IPS DF 6.9 (cell line): ENCODE measurements at places on chromosomes 1 and 21.

GRCh38 chr1:114455102-114455785 lies 55.8 kb downstream of the TRIM33 start:
- DNase-seq, result no peak

DNA sequence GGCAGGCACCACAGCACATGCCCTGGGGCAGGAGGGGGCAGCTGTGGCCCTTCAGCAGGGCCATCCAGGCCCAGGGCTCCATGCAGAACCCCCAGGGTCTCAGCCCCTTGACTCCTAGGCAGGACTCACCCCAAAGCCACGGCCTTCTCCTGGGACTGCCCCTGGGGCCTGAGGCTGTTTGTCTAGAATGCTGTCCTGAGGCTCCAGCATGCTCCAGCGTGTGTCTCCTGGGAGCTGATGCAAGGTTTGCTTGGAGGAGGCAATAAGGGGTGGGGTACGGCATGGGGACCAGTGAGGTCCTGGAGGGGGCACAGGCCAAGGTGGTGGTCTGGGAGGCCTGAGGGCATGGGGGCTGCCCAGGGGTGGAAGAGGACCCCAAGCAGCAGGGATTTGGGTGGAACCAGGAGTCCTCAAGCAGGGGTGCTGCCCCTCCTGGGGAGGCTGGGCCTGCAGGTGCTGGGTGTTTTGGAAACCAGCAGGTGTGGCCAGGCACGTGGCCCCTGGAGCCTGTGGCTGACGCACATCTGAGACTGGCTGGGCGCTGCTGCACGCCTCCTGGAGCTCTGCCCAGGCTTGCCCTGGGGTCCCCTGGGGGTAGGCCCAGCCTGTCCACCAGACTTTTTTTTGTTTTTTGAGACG lies 7.8 kb upstream of the CALML6 start:
- DNase-seq, result no peak

DNA sequence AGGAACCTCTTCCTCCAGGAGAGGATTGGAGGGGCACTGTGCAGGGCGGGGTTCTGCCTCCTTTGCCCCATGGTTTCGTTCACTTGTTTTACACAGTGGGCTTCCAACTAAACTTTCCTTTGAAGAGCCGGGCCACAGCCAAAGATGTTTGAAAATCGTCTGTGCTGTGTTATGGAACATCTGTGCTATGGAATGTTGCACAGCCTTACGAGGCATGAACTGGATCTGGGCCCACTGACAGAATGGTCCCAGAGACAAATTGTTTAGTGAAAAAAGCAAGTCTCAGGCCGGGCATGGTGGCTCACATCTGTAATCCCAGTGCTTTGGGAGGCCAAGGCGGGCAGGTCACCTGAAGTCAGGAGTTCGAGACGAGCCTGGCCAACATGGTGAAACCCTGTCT lies 12.6 kb upstream of the MEF2D start:
- DNase-seq, result no peak

DNA sequence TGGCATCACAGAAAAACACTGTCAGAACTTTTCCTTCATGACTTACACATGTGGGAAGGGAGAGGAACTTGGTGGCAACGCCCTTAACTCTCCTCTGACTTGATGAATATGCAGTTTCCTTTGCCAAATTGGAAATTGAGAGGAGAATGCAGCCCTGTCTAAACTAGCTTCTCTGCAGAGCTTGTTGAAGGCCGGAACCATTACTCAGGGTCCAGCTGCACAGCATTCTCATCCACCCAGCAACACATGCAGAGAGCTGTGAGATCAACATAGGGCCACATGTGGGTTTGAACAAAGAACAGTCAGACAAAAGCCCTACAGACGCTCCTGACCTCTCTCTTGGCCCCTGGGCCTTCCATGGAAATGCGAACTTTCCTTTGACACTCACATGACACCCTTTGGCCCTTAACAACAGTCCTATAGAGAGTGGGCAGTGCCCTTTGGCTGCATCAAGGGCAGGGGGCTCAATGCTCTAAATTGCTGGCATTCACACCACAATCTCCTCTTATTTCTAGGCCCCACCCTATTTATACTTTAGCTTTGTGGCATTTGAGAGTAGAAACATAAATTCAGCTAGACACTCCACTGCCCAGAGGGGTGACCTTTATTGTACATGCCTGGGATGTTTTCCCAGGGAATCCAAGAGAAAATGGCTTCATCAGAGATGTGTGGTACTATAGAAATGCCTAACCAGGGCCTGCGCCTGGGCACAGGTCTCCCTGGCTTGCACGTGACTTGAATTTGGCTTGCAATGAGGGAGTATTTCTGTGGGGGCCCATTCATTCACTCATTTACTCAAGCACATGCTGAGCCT lies 64.4 kb downstream of the CDC7 start:
- no peak for DNase-seq

DNA sequence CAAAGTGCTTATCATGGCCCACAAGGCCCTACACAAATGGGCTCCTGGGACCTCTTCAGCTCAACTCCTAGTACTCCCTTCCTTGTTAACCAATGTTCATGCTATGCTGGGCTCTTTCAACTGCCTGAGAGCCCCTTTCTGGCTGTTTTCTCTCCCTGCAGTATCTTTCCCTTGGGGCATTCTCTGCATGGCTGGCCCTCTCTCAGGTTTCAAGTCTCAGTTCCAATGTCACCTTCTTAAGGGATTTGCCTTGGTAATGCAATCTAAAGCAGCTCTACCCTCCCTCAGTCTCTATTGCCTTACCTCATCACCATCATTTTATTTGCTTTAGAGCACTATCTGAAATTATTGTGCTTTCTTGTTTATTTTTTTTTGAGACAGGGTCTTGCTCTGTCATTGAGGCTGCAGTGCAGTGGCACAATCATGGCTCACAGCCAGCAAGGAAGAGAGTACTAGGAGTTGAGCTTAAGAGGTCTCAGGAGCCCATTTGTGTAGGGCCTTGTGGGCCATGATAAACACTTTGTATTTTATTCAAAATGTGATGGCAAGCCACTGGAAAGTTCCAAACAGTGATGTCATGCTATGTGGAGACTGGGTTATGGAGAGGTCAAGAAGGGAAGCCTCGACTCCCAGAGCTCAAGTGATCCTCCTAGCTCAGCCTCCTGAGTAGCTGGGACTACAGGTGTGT lies 63.4 kb upstream of the SRSF10 start:
- no peak for DNase-seq
